NCI-H146 (cell line): ENCODE measurements at places on chromosomes 1 and 21.

- peak; percentile 69 for DNase-seq
These were observed 121.6 kb downstream of the RGS7 start for GRCh38 chr1:241235256-241235897.

DNA sequence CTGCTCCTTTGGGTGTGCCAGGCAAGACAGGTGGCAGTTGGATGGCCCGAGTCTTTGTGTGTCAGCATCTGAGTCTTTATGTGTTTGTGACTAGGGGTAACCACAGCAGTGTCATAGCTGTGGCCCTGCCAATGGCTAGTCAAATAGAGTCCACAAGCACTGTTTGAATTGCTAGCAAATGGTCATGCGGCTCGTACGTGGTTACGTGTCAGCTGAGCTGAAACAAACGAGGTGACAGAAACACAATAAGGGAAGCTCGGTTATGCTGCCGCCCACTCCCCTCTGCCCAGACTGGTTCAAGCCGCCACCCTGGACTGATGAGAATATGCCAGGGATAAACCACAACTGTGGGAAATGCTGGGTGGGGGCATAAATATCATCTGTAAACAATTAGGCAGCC is 174.3 kb upstream of the LMO4 start:
- DNase-seq, result peak; percentile 8

- peak; percentile 40 for DNase-seq
These were observed 435.7 kb upstream of the VAMP3 start for GRCh38 chr1:7335224-7335879.

- DNase-seq, result no peak
These were observed 181.2 kb downstream of the AGBL4 start for GRCh38 chr1:49842596-49842995.

DNA sequence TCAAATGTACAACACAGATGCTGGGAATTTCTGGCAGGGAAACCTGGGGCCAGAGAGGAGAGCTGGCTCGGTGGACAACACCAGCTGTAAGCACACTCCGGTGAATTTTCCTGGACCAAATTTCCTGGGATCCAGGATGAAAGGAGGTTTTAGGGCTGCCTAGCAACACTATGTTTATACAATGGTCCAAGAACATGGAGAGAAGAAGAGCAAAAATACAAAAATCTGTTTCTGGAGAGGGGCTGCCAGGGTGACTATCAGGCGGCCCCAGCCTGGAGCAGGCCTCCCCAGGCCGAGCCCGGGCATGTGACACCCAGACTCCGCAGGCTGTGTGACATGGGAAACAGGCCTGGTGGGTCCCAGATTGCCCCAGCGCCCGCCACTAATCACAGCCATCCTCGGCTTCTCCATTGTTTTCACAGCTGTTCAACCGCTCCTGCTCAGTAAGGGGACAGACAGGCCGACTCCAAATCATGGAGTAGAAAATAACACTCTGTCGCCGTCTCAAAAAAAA is 336.0 kb upstream of the NFIA start:
- DNase-seq, result peak; percentile 54

DNA sequence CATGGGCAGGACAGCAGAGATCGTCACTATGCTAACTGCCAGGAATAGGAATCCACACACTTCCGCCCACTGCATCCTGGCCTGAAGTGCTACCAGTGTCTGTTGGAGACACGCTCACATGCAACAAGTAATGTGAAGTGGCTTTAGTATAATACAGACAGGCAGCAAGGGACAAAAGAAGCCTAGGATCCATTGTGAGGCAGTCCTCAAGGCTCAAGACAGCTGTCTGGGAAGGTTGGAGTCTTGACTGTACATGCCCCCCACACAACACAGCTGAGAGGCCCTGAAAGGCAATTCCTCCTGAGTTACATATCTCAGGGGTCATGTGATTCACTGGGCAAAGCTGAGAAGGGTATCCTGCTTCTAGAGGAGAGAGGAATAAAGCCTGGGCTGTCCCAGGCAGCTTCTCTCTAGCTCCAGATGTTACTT is 39.9 kb upstream of the CD1D start:
- DNase-seq, result no peak

DNA sequence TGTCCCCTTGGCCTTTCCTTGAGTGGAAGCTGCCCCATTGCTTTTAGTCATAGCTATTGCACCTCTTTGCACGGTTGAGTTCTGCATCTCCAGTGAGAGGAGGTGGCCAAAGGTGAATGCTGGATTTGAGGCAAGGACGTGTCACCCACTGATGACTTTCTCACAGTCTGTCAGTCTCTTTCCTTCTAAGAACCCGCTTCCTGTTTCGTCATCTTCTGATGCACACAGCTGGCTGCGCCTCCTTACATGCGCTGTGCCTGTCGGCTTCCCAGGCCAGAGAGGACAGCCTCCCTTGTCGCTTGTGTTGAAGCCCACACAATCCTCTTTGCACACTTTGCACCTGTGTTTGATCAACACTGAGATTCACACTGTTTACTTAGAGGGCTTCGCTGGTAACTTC is 41.8 kb upstream of the PWP2 start:
- no peak for DNase-seq

DNA sequence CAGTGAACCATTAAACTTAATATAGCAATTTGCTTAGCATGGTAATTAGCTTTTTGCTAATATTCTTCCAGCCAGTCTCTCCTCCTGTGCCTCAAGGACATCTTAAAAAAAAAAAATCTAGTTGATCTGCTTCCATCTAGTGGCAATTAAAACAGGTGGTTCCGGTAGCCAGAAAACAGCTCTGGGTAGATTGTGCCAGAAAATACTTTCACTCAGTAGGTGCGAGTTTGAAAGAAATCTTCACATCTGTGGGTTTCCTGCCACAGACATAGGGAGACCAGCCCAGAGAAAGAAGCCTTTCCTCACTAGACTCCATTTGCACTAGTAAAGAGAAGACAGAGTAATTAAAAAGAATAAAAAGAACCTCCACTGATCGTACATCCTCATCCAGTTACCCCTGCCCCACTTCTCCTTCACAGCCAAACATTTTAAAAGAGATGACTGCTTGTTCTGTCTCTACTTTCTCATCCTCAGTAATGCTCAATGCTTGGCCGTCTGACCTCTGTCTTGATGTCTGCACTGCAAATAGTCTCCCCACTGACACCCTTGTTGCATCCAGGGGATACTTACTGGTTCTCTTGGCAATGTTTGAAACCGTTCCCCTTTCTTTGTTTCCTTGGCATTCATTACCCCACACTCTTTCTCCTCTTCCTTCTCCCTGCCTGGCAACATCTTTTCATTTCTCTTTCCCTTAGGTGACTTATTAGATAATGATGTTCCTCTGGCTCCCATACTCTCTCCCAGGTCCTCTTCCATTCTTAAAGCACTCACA is 16.9 kb downstream of the SELL start:
- DNase-seq, result no peak

DNA sequence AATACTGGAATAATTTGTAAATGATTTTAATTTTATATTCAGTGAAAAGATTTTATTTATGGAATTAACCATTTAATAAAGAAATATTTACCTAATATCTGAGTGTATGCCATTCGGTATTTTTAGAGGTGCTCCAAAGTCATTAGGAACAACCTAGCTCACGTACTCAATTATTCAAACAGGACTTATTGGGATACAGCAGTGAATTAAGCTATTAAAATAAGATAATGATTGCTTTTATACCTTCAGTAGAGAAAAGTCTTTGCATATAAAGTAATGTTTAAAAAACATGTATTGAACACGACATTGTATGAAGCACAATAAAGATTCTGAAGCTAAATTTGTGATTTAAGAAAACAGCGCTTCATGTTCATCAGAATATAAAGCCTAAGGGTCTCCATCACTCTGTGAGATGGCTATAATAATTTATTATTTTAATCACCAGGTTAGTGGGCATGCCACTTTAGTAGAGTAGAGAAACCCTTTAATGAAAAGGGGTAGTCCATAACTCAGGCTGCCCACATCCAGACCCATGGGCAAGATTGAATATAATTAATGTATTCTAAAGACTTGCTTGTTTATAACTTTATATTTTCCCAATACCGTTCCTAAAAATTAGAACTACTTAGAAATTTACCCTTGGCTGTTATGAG is 3.2 kb downstream of the CCN1 start:
- no peak for DNase-seq

GRCh38 chr1:96472471-96472870 is 249.1 kb upstream of the PTBP2 start:
- no peak for DNase-seq

DNA sequence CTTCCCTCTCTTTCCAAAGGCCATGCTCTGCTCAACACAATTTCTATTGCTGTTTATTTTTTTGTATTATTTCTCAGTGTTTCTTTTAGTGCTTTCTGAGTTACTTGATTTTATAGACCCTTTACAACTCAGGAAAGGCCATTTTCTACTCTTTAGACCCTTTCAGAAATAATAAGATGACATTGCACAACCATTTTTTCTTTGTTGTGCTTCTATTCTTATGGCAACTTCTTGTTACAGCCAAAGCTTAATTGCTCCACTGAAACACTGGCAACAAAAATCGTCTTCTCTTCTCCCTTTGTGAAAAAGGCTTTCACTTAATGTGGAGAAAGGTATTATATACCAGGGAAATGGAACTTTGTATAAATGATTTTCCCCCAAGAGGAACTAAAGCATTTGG is 39.0 kb upstream of the SAMSN1 start:
- DNase-seq, result no peak

DNA sequence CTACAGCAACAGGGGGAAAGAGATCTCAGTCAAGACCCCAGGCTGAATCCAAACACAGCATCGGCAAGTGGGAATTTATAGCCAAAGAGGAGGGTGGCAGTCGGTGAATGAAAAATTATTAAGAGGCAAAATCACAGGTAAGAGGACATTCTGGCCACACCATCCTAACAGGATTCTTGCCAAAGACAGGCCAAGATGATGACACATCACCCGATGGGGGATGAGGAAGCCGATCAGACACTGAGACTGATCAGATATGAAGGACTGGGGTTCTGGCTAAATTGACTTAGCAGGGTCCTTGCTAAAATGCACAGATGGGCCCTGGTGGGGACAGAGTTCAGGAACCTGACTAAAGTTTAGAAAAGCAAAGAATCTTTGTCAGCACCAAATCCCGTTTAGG is 402.2 kb downstream of the SMYD3 start:
- no peak for DNase-seq

DNA sequence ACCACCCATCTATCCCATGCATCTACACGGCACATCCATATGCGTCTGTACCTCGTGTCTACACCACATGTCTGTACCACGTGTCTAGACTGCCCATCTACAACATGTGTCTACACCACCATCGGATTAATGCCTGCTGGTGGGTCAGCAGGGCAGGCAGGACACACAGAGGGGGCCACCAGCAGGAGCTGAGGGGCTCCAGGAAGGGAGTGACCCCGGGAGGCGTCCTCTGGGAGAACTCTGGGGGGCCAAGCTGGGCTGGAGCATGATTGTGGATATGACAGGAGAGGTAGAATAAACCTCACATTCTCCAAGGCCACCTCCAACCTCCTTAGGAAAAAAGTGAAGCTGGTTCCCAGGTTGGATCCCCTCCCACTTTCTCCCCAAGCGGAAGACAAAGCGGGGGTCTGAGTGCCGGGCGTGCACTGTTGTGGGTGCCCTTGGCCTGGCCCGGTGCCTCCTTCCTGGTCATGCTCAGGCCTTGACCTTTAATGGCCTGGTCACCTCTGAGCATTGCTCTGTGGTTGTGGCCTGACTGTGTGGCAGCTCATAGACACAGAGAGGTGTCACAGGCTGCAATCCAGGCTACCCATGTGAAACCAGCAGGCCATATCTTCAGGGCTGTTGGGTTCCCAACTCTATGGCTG is 881 bp upstream of the ACTRT2 start:
- DNase-seq, result no peak

GRCh38 chr1:204258213-204259115 is 44.7 kb upstream of the GOLT1A start:
- DNase-seq, result peak; percentile 23

- no peak for DNase-seq
These were observed 28.0 kb downstream of the FUBP1 start for GRCh38 chr1:77950873-77951272.

GRCh38 chr1:52368383-52369172 is 2.6 kb upstream of the CC2D1B start:
- peak; percentile 79 for DNase-seq

DNA sequence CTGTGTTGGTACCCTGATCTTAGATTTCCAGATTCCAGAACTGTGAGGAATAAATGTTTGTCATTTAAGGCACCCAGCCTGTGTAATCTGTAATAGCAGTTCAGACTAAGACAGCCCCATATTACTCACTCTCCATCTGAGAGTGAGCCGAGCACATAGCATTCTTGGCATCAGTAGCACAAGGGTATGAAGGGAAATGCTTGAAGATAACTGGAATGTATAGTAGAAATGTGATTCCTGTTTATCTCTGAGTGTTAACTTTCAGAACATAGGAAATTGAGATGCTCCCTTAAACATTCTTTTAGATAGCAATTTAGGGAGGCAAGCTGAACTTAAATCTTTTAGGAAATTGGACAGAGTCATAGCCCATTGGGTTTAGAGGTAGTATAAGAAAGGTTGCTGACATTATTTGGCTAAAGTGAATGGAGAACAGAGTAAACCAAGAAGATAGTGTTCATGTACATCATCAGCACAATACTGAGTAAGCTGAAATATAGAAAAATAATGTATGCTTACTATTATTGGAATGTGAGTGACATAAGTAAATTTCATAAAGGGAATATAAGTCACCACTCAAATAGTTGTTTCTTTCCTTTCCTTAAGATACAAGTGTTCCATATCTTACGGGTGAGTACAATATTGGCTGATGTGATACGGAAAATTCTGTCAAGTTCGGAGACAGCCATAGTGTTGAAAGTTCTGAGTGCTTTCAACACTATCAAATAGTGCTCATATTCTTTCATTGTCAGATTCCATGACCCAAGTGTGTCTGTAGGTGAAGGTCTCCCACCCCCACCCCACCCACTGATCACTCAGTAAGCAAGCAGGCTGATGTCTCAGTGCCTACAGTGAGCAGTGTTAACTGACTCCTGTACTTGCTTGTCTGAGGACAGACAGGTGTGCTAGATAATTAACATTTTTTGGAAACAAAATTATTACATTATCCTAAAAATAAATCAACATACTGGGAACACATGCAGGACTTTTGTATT is 73.7 kb downstream of the LRRC8D start:
- DNase-seq, result no peak

DNA sequence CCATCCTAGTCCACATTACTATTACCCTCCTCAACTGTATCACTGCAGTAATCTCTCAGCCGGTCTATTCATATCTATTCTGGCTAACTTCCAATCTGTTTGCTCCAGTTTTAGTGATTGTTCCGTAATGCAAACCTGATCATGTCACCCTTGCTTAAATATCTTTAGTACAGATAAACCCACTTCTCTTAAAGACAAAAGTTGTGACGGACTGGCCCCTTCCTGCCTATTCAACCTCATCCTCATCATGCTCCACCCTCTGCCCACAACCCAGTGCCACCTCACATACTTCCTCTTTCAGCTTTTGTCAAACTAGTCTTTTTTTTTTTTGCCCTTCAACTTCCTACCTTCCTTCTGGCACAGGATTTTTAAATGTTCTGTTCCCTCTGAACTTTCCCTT is 2.8 kb upstream of the C1orf162 start:
- DNase-seq, result no peak
